ENCODE measurements at places on chromosomes 5 and 9.

- DNase-seq = no peak
These were observed 9.2 kb upstream of the ESM1 start for GRCh38 chr5:54994628-54995027.

GRCh38 chr9:72579880-72580550, 58.6 kb downstream of the TMC1 start:
- DNase-seq = no peak

DNA sequence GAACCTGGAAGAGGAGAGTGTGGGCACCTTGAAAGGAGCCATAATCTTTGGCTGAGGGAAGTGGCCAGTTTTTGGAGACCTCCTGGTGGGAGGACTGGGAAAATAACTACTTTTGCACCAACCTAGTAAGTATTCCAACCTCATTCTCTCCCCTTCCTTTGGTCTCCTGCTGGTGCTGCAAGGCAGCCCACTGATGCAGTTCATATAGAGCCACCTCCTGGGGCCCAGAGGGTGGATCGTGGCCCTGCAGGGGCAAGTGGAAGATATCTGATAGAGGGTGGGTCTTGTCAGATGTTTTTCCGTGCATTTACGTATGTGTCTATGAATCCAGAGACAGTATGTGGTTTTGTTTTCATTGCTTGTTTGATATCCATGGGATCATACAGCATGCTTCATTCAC, 172.8 kb upstream of the PITX1 start:
- DNase-seq = no peak

DNA sequence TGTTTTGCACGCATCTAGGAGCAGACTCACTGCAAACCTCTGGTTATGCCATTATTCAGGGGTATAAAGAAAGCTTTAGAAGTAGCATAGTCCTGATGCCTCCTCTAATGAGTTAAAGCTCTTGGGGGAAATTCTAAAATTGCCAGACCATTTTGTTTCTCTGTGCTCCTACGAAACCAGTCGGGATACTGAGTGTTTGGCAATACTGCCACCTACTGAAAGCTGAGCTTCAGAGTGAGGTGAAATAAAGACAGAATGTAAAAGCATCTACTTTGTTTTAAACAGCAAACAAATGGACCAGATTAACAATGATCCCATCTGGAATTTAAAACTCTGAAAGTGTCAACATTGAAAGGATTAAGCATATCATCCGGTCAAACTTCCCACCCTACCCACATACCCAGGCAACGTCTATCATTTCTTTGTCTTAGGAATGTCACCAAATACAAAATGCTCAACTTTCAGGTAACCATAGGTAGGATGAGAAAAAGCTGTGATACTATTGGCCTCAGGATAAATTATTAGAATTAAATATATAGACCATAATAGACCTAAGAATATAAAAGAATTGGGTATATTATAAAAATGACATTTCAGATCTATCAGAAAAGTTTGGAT, 77.8 kb upstream of the SHISAL2B start:
- DNase-seq = no peak

DNA sequence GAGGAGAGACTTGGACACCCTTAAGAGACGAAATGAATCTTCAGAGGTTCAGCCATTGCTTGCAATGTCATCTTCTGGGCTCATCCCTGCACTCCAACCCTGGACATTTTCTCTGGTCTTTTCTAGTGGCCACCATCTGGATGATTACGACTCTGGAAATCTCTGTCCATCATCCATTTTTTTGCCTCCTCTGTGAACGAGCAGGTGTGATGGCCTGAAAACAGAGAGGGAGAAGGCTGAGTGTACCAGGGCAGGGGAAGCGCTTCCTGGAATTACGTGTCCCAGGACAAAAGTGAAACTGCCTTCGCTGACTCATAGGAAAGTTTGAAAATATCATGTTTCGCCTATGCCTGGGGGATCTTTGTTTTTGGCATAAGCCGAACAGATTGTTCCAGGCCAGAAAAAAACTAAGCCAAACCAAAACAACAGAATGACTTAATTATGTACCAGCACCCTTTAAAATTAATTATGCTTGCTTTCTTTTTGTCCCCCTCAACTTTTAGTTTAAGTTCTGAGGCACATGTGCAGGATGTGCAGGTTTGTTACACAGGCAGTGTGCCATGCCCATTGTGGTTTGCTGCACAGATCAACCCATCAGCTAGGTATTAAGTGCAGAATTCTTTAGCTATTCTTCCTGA, 31.9 kb downstream of the ANKRD33B start:
- no peak for DNase-seq

GRCh38 chr9:5531101-5531882, 21.0 kb downstream of the PDCD1LG2 start:
- no peak for DNase-seq

DNA sequence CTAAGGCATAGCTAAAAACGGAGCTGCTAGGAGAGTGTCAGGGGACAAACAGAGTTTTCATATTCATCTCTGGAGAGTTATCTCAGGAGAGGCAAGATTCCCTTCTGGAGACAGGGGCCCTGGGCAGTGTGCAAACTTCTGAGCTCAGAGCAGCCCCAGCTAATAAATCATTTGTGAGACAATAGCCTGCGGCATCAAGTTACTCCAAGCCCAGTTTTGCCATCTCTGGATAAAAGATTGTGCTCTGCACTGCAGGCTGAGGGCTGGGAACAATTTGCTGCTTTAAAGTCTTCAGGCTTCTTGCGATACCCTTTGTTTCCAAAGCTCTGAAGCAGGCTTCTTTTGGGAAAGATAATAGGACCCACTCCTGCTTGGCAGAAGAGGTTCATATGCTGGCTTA, 164.3 kb upstream of the BRINP1 start:
- DNase-seq = no peak

DNA sequence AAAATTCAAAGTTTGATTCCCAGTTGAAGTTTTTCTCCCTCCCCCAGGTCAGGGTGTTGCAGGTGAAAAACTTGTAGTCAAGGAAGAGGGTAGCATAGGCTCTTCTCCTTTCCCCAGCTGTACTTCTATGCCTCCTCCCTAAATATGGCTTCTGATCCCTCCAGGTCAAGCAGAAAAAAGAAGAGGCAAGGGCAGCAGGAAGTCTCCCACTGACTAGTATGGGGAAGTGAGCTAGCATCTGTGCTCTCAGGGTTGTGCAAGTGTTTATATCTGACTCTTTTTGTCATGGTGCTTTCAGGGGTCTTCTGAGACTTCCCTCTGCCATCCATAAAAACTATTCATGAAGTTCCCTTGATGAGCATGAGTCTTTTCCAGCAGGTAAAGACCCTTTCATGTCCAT, 76.0 kb downstream of the ATPSCKMT start:
- no peak for DNase-seq

- no peak for DNase-seq
These were observed 571 bp downstream of the PPIC start for GRCh38 chr5:123035918-123036390.

DNA sequence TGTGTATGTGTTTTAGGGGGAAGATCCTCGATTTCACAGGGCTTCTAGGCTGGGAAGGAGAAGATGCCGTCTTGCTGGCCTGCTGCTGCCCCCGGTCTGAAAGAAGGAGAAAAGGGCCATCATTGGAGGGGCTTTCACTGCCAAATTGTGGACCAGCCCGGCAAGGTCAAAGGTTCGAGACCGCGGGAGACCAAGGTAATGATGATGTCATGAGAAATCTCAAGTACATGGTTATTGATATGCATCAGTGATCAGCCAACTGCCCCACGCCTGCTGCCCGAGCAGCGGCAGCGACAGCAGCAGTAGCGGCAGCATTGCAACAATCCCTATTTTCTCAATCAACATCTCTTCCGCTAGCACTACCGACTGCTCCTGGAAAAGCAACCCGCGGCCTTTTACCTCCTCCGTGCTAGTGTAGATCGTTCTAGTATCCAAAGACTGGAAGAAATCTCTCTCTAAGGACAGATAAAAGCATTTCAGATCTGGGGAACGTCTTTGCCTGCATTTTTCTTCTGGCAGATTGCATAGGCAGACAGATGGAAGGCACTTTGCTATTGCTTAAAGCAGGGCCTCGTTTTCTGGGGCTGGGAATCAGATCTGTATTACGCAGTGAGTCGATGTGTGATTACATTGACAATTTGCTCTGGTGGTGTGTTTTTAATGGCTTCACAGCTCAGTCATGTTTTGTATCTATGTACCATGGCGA, 215.3 kb downstream of the MEF2C start:
- no peak for DNase-seq

GRCh38 chr5:97136475-97136874, 5.9 kb downstream of the LIX1 start:
- DNase-seq = no peak

GRCh38 chr5:133121611-133122150, 69.9 kb downstream of the HSPA4 start:
- DNase-seq = no peak

DNA sequence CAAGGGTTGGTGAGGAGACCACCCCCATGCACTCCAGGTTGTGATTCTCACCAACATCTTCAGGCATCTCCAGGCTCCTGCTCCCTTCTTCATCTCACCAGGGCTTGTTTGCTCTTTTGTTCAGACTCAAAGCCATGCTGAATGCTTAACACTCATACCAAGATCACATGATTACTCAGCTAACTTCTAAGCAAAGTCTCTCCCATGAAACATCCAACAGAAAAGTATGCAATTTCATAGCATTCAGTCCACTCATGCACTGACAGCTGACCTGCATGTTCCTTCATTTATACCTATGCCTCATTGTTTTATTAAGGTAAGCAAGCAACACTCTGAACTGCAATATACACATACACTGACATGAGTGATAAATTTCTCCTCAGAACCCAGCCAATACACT, 69.0 kb downstream of the SHC3 start:
- no peak for DNase-seq

DNA sequence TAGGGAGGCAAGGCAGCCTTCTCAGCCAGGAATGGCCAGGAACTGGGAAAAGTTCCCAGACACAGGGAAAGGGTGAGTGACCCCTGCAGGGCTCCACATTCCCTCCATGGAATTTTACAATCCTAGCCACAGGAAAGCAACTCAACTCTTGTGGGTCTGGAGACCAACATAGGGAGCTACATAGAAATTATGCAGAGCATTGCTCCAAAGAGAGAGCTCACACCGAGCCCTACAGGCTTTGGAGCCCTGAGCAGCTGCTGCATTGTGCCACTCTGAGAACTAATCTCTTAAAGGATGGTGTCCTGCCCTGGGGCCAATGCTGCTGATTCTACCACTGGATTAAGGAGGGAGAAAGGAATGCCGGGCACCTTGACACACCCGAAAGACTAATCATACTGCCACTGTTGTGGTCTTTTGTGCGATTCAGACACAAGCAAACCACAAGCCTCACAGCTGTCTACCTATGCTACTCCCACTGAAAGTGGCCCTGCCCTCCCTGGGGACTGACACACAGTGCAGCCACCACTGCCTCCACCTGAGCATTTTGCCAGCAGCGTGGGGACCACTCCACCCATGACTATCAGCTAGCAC, 1089.8 kb upstream of the NUDT12 start:
- no peak for DNase-seq

DNA sequence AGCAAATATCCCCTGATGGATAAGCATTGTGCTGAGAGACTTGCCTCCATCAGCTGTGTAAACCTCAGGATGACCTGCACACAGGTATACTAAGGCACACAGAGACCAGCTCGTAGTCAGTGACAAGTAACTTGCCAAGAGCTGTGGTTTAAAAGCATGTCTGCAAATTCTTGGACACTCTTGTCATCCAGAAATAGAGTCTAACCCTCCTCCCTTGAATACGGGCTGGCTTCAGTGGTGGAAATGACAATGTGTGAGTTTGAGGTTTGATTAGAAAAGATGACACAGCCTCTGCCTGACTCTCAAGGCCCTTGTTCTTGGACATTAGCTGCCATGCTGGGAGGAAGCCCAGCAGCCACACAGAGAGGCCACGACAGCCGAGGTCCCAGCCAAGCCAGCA, 114.4 kb downstream of the GADD45G start:
- no peak for DNase-seq

GRCh38 chr9:37528652-37529471, 43.1 kb downstream of the POLR1E start:
- DNase-seq = no peak

DNA sequence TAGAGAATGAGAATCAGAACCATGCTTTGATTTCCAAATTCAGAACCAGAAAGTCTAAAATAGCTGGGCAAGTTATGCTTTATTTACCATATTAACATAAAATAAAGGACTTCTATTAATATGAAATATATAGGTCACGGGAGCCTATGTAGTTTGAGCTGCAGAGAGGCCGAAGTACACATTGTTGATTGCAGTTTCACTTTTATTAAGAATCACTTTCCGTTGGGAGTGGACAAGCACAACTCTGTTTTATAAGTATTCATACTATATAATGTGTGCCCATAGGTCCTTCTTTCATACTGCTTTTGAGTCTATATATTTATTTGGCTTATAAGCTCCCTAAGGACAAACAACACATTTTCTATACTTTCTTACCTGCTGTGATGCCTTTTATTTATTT, 58.7 kb upstream of the DMRT3 start:
- no peak for DNase-seq

DNA sequence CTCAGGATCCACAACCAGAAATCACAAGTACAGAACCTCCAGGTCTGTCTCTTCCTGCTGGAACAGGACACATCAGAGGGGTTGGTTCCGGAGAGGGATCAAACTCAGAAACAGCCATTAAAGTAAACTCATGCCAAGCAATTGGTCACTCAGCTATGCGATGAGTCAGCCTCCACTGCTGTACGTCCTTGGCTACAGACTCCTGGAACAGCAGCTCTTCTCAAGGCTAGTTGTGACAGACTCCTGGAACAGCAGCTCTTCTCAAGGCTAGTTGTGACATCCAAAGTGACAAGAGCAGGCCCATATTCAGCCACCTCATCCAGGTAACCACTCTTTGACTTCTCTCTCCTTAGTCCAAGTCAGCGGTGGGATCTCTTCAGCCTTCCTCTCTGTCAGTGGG, at the start of gene SPINK13:
Gene SPINK13, plus strand, starts transcription at position 229 of the 400 bp plus-strand sequence. CDS start 1,279 bp downstream, outside the sequence.
- no peak for DNase-seq

GRCh38 chr9:21287280-21287679, 17.8 kb downstream of the IFNA5 start:
- no peak for DNase-seq

GRCh38 chr5:61401726-61402125, 69.7 kb downstream of the ZSWIM6 start:
- no peak for DNase-seq

- DNase-seq = no peak
These were observed 139.8 kb downstream of the ESM1 start for GRCh38 chr5:54845567-54845941.

DNA sequence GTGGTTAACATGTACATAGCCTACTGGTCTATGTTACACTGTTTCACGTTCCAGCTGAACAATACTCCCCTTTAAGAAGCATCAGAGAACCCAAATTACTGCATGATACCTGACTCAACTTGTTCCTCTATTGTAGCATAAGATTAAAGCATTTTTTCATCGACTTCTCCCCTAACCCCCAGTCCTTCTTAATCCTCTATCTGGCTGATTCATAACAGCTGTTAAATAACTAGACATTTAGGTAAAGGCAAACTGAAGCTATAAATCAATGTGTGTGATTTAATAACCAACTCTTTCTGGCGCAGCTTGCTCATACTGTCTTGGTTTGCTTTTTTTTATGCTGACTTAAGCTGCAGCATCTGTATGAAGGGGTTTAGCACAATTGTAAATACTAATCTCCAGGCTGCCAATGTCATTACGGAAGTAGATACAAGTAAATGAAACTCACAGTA, 94.2 kb upstream of the MTAP start:
- DNase-seq = no peak

- no peak for DNase-seq
These were observed 15.4 kb downstream of the REEP5 start for GRCh38 chr5:112906637-112907036.
